Activated T-cell treated with anti-CD3 and anti-CD28 coated beads, Interleukin-2, amount 50 U/mL, for 48 hours (primary cell): ENCODE measurements at places on chromosomes 1 and 21.

- DNase-seq = no peak
Observed at GRCh38 chr1:65524931-65525265, 104.4 kb downstream of the LEPR start.

DNA sequence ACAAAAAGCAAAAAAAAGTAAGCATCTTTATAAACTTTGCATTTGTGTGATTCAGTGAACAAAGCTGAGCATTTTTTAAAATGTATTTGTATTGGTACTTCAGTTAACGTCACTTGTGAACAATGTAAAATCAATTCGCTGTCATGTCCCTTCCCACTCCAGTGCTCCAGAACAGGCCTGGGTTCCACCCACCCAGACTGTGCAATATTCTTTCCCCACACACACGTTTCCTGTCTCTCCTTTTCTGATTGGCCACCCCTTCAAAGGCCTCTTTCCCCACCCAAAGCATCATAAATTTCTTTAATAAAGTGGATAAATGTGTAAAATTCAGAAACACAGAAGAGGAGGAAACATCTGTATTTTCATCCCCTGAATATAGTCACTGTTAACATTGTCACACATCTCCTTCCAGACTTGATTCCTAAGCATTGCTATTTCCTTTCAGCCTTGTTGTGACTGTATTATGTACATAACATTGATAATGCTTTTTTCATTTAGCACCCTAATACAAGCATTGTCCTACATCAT lies 12.0 kb downstream of the CLEC20A start:
- no peak for DNase-seq

DNA sequence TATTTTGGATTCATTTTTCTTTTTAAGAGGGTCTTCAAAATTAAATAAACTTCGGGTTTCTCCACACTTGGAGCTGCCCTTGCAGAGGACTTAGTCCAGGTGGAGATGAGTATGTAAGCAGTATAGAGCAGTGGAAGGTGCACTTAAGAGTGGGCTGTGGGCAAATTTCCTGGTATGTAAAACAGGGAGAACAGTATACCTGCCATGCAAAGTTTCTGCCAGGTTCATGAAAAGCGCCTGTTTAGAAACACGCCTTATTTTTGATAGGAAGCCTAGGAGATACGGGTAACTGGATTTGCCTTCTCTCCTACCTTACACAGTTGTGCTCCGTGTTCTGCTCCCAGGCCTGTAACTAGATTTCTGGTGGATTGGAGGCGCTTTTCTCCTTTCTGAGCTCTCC lies 1.2 kb downstream of the KDM4A start:
- no peak for DNase-seq

- DNase-seq = no peak
Observed at GRCh38 chr21:43277481-43278351, 108.9 kb downstream of the CRYAA start.

- no peak for DNase-seq
Observed at GRCh38 chr1:162329826-162330225, 46.8 kb downstream of the SPATA46 start.

DNA sequence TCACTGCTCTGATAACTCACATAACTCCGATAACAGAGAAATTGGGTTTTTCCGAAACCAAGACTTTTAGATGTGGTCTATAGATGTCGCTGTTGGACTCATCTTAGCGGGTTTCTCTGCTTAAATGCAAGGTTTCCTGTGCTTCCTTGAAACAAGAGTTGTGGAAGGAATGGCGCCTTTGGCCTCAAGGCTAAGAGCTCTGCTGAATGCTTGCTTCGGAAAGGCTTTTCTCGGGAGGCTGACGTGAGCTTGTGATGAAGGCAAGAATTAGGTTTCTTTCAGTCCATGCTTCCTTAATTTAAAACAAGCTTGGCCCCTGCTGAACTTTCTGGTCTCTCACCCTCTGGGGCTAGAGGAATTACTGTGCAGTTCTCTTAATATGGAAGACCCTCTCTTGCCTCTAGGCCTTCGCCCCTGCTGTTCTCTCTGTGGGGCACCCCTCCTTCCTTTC lies 113.5 kb downstream of the MAP3K21 start:
- DNase-seq = peak; percentile 22

GRCh38 chr1:217027403-217028080 lies 304.3 kb upstream of the ESRRG start:
- no peak for DNase-seq

DNA sequence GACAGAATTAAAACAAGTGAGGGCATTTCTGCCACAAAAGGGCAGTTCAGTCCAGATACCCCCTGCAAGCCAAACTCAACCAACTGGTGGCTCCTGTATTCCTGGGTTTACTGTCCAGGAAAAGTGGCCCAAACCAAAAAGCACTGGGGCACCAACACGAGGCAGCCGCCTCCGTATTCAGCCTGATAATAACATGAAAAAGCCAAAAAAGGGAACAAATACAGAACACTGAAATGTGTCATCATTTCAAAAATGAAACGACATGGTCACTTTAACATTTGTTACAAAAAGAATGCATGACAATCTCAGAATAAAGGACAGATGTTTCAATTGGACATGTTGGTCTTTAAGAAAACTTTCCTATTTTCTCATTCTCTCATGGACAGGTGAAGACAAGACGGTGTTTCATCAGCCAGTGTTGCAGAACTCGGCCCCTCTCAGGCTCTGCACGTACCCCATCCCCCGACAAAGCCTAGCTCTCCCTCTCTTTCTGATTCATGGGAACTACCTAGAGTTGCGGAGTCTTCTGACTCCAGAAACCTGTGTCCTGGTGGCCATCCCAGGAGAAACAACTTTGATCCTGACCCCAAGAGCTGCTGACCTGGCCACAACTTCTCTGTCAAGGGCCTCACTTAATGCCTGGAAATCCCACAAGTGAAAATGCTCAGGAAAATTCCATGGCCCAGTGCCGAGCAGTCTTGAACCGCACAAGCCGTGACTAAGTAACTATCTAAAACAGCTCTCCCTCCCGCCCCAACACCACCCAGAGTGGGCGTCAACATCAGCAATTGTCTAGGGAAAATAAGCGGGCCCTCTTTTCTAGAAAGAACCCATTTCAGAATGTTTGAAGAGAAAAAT lies 27.1 kb downstream of the ZBTB17 start:
- DNase-seq = no peak

DNA sequence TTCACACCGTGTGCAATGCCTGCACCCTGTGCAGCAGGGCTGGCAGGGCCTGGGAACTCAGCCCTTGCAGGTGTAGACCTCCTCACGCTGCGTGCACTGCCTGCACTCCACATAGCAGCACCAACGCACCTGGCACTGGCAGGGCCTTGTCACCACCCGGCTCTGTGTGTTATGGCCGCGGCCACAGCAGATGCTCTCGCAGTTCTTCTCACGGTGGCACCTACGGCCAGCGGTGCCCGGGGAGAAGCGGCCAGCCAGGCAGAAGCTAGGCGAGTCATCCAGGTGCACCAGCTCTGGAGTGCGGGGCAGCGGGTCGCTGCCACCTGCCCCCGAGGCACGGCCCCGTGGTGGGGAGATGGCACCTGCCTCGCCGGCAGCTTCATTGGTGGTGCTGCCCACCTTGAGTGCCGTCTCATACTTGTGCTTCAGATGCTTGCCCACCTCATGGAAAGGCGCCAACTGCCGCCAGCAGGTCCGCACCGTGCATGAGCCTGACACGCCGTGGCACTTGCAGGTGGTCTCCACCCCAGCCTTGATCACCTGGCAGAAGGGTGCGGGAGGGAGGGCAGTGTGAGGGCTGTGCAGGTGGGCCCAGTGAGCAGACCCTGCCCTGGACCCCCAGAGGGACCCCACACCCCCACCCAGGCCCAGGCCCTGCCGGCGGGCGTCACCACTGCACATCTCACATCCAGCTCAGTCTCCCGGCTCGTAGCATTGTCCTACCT lies 26.1 kb downstream of the WNT9A start:
- no peak for DNase-seq

GRCh38 chr1:119188926-119189325 lies 48.5 kb upstream of the WARS2 start:
- DNase-seq = no peak

DNA sequence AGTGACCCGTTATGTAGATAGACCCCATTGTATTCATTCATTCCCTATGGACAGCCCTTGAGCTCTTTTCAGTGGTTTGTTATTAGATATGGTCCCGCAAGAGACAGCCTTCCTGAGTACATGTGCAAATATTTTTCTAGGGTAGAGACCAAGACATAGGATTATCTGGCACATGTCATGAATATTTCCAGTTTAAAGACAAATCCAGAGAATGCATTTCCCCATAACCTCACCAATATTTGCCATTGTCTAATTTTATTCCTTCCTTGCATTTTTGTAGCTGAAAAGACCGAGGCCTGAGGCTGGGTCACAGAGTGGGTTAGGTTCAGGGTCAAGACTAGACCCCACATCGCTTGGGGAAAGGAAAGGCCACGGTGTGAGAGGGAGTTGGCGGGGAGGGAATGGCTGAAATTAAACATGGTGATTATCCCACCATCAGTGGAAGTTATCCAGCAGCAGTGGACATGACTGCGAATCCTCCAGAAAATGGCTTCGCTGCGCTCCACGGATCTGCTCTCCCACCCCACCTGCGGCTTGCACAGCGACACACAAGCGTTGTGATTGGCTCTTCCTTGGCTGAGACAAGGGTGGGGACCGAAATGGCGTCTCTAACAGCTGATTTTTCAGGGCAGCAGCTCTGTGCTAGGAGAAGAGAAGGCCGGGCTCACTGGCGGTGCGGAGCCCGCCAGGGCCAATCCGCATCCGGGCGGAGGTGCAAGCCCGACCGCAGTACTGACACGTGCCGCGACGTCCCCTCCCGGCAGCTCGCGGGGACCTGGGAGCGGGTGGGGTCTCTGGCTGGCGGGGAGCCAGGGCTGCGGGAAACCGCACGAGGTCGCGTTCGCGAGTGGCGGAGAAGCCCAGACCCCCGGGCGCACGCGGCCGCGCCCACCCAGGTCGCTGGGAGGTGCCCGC lies 16.1 kb upstream of the STMN1 start:
- peak; percentile 62 for DNase-seq

- no peak for DNase-seq
Observed at GRCh38 chr1:30606166-30606565, 117.2 kb downstream of the MATN1 start.

- no peak for DNase-seq
Observed at GRCh38 chr1:2271211-2271721, 43.1 kb downstream of the SKI start.

- no peak for DNase-seq
Observed at GRCh38 chr1:242011894-242012660, 13.2 kb upstream of the MAP1LC3C start.

GRCh38 chr1:202742496-202742895 lies 32.2 kb upstream of the SYT2 start:
- DNase-seq = no peak
